Stimulated activated CD4-positive, alpha-beta T cell treated with anti-CD3 and anti-CD28 coated beads, Interleukin-4, amount 100 ng/mL, for 24 hours (primary cell): ENCODE measurements at places on chromosomes 1 and 21.

- DNase-seq: no peak
Observed at GRCh38 chr1:92840600-92840999, 8.8 kb downstream of the RPL5 start.

DNA sequence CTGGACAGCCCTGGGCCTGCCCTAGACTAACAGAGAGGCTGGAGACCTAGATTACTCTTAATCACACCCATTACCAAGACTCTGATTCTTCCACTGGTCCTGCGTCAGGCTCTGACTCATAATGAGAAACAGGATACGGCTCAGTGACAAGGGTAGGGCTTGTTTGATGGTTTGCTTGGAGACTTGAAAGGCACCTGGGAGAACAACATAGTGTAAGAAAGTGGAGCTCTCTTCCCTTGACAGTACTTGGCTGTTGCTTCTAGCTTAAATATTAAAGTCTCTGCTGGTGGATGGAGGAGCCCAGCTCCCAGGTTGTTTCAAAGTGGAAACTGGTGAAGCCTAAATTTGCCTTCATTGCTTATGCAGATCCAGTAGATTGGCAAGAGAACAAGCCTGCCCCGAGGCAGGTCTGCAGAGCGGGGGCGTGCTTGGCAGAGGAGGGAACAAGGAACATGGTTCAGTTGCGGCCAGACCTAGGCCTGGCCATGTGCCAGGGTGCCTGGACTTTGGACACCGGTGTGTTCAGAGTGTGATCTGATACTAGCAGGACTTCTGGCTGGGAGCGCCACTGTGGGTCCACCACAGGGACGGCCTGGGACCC lies 480.6 kb downstream of the CAMTA1 start:
- no peak for DNase-seq

DNA sequence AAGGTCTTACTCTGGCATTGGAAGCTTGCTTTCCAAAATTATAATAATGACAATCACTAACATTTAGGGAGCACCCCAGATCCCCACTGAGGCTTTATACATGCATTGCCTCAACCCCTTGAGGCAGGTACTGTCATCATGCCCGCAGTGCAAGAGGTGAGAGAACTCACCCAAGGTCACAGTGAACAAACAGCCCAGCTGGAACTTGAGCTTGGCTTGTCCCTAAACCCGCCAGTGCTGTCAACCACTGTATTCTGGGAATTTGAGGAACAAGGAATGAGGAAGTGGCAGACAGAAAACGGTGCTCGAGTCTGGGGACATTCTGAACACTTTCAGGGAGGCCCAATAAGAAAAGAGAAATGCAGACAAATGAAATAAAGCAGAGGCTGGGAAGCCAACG lies 34.6 kb upstream of the TLR5 start:
- DNase-seq: no peak

- DNase-seq: no peak
Observed at GRCh38 chr1:15008783-15009729, 144.5 kb upstream of the TMEM51 start.

DNA sequence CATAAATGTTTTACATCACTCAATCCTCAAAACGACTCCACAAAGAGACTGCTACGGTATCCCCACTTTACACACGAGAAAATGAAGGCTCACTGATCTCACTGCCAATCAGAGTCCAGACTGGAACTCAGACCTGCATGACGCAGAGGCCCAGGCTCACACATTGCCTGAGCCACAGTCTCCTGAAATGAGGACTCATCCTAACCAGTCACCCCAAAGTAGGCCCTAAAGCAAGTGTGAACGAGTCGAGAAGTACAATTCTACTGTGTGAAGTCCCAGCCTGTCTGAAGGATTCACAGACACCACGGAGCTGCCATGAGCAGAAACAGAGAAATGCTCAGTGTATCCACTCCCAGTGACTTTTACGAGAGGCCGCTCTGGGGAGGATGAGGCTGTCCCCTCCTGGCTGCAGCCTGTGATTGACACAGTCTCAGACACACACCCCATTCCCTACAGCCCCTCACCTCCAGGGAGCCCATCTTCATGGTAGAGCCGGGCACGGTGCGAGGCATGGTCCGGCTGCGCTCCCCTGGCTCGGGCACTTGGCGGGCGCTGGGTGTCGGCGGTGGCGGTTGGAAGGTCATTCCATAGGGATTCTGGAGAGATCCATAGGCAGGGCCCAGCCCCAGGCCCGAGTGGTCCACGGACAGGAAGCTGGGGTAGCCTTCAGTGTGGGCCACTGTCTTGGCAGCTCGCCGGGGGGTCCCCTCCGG lies 26.7 kb upstream of the COL16A1 start:
- DNase-seq: no peak

DNA sequence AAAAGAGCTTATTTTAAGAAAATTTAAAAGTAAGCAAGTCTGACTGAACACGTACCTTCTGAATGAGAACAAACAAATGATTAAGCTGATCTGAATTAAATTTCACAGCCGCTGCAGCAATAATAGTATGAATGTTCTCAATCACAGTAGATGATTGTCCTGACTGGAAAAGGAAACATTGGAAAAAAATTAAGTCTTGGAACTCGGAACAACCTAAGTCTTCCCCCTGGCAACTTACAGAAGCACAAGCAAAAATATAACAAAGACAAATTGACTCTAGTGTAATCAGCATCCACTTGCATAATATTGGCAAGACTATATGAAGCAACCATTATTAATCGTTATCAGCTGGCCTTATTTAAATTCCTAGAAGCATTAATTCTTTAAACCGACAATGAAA lies 60.5 kb downstream of the USP24 start:
- no peak for DNase-seq

DNA sequence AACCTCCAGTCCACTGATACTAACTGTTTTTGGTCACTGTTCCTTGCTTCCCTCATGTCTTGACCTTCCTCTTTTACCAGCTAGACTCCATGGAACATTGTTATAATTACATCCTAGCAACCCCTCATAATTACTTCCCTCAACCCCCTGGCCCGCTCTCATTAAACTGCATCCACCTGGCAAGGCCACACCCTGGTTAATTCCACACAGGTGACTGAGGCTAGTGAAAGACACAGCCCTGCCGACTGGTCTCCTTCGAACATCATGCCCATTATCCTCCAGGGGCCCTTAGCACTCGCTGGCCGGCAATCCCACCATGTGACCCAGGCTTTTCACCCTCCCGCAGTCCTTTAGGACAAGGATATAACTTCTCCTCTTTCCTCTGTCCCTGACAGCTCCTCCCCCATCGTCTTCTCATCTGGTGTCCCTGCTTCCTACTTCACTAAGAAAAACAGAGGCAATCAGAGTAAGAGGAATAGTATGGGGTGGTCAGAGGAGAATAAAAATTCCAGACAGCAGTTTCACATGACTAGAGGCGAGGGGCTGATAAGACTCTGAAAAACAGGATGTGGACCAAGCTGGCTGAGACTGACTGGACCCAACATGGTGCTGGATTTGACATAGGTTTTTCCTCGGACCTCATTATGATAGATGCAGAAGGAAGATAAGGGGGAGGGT lies 8.8 kb upstream of the TENT5B start:
- no peak for DNase-seq
